ENCODE measurements at places on chromosomes 4 and X. TPM values are rescaled to one million over a fixed set of nuclear protein-coding genes. Genes with fewer than 3 reads are reported as not detected.
A peak's percentile ranks its signal among the peaks of the same experiment; 100 is the strongest.

TMEM154 gene
- 70.9 TPM for total RNA-seq

- no peak for DNase-seq
Observed at GRCh38 chrX:132757066-132757623, 201.3 kb downstream of the HS6ST2 start.

GRCh38 chrX:135974279-135974856 is 580 bp upstream of the MMGT1 start:
- peak; percentile 72 for DNase-seq

DNA sequence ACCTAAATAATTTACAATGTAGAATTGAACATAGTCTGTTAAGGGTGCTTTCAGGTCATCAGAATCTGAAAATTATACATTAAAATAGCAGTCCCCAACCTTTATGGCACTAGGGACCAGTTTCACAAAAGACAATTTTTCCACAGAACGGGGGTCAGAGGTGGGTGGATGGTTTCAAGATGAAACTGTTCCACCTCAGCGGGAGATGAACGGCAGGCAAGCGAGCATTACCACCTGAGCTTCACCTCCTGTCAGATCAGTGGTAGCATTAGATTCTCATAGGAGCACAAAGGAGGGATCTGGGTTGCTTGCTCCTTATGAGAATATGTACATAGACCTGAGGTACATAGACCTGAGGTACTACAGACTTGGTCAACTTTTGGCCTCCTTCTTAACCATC is 29.0 kb downstream of the LRBA start:
- no peak for DNase-seq

NRK gene
- 136 TPM for total RNA-seq

DNA sequence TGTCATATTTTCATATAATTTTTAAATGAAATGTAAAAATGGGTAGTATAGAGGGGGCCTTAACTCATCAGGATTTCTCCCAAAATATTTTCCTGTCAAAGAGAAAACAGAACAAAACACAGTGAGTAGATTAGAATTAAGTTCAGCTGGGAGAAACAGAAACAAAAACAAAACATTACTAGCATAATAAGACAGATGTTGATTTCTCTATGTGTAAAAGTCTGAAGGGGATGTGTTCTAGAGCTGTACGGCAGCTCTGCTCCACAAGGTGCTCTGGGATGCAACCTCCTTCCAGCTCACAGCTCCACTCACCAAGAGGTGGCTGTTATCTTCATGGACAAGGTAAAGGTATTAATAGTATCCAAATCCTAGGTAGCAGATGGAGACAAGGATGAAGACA is 72.8 kb downstream of the ARHGEF38 start:
- DNase-seq: no peak

GRCh38 chrX:149688552-149688951 is 23.3 kb upstream of the MAGEA11 start:
- DNase-seq: no peak

- DNase-seq: no peak
Observed at GRCh38 chrX:134551376-134552048, 91.5 kb downstream of the HPRT1 start.

AFF2 gene
- total RNA-seq: 12.6 TPM

GRCh38 chr4:175646802-175647201 is 165.3 kb downstream of the GPM6A start:
- no peak for DNase-seq

LNX1 gene
- total RNA-seq: 5.3 TPM

DNA sequence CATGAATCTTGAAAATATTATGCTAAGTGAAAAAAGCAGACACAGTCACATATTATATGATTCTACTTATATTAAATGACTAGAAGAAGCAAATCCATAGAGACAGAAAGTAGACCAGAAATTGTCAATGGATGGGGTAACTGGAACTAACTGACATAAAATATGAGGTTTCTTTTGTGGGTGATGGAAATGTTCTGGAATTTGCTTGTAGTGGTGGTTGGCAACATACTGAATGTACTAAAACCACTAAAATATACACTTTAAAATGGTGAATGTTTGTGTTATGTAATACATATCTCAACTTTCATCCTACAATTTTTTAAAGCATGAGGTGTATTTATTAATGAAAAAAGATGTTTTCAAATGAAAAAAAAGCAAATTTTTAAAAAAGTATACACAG is 14.7 kb downstream of the CNOT6L start:
- DNase-seq: no peak

PASD1 gene
- not detected for total RNA-seq

DNA sequence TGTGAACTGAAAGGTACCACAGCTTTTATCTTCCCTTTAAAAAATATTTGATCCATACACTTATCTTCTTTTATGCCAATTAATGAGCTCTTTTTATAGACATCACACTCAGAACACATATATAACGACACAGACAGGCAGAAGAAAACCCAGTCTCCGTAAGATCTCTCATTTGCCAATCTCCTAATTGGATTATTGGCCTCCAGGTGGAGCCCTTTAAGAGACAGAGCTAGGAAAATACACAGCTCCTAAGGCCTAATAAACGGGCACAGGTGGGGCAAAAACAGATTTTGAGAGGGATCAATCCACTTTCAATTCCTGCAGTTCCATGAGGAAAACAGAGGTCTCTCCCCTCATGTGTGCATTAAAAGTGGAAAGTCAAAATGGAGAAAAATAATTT is 1495.4 kb downstream of the RPA4 start:
- no peak for DNase-seq

DNA sequence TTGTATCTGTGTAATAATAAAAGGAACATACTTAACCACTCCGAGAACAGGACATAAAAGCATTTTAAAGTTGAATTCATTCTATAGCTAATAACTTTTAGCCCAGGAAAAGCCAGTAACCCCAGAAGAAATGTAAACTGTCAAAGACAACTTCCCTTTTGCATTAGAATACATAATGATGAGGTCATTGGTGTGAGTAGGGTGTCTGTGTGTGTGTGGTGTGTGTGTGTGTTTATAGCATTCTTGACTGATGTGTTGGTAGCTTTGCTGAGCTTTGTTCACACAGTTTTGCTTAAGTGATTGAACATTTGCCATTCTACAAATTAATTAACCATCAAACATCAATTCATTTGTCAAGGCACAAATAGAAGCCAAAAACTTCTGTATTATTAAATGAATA is 559.6 kb downstream of the ARAP2 start:
- DNase-seq: no peak

- no peak for DNase-seq
Observed at GRCh38 chr4:120354381-120354780, 287.7 kb upstream of the MAD2L1 start.

DNA sequence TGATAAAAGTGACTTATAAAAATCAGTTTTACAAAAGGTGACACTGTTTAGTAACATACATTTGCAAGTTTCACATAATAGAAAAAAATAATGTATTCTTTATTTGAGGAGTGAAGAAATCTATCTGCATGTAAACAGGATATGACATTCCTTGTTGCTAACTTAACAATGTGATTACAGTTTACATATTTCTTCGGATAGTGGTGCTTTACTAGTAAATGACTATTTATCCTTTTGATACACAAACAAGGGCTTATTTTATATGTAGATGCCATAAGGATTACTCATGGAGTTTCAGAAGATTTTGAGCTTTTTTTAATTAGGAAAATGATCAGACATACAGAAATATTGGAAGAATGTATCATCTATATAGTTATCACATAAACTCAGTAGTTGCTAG is 126.5 kb downstream of the SLIT2 start:
- no peak for DNase-seq

CENPVL3 gene
- total RNA-seq: 2.9 TPM

GRCh38 chr4:21469438-21470300 is 478.9 kb downstream of the KCNIP4 start:
- DNase-seq: no peak

- no peak for DNase-seq
Observed at GRCh38 chrX:13340182-13340791, 20.4 kb upstream of the ATXN3L start.

DNA sequence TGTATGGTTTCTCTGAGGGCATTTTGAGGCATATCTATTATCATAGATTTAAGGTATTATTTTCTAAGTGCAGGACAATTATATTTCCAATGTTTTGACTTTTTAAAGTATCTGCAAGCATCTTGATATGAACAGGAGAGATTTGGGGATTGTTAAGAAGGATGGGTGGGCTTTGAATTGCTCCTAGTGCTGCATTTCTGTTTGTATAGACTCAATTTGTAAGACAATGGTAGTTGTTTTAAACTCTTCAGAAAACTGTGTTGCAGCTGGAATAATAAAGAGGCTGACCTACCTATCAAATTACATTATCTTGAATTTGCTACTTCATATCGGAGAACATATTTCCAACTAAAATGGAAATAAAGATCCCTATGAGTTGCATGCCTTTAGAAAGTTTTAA is 570.3 kb downstream of the ADGRL3 start:
- DNase-seq: no peak

GRCh38 chr4:3263876-3264193 is 14.9 kb downstream of the MSANTD1 start:
- no peak for DNase-seq

NLRP2B gene
- total RNA-seq: not detected

NEIL3 gene
- total RNA-seq: 4.0 TPM

GYPE gene
- not detected for total RNA-seq

DNA sequence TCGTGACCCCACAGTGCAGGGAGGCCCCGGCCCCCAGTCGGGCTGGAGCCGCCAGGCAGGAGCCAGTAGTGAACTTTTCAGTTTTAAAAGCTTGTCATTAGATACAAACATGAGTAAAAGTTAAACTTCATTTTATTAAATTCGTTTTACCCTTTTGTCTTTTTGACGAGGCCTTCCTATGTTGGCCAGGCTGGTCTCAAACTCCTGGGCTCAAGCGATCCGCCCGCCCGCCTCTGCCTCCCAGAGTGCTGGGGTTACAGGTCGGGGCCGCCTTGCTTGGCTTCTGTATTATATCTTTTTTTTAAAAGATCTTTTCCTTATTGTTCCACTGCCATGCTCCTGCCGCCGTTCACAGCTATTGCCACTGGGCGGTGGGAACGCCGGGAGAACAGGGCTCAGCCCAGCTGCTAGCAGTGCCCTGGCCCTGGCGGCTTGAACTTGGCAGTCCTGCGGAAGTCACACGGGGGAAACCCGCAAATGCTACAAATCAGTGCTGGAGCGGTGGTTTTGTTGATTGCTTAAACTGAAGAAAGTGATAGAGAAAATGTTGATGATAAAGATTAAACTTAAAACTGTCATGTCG is 968 bp upstream of the NELFA start:
- DNase-seq: no peak

ZDHHC15 gene
- 3.7 TPM for total RNA-seq

DNA sequence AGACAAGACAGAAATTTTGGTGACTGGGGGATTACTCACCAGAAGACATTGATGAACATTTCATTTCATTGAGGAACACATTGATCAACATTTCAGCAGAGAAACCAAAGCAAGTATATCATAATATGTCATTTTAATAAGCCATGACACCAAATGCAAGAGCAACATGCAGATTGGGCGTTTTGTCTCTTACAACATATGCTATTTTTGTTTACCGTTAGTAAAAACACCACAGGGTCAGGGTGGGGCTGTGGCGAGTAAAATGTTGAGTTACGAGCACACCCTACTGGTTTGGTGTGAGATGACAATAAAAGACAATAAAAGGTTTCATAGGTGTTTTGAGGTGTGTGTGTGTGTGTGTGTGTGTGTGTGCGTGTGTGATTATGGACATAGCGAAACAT is 294.5 kb downstream of the PDGFC start:
- no peak for DNase-seq

DNA sequence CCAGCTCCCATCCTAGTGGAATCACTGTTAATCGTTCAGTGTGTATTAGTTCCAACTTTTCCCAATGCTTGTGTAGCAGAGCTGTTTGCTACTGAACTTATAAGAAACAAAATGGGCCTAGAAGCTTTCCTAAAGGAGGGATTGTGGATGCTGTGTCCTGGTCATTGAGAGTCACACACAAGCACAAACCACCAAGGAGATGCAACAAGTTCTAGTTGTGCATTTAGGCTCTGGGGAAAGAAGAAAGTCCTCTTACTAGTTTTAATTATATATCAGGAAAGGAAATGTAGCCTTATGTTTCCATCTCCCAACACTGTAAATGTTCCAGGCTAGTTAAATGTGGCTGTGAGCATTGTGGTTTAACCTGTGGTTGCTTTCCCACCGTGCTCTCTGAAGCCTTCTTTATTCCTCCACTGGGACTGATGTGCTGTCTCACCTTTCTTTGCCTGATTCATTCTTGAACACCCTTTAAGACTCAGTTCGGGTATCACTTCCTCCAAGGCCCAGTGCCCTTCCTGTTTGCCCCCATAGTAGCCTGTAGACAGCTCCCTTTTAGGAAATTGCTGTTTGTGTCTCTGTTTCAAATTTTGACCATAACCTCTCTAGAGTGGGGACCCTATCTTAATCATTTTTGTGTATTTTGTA is 34.3 kb downstream of the ATP10D start:
- no peak for DNase-seq
